Motor neuron (in vitro differentiated cells): ENCODE measurements at places on chromosomes 6 and 20. TPM values are rescaled to one million over a fixed set of nuclear protein-coding genes. Genes with fewer than 3 reads are reported as not detected.

The BMP6 gene
- total RNA-seq, result 10.9 and 13.4 TPM in 2 replicates

The PREX1 gene
- total RNA-seq, result 17.3 and 17.4 TPM in 2 replicates

The SLC12A5 gene
- total RNA-seq, result 9.5 and 15.1 TPM in 2 replicates

The NR2E1 gene
- total RNA-seq, result 4.1 and 4.6 TPM in 2 replicates

The SLC22A7 gene
- not detected in 2 replicates for total RNA-seq

The KIF25 gene
- total RNA-seq, result 1.2 and 1.7 TPM in 2 replicates

The DAAM2 gene
- 2.0 and 3.6 TPM in 2 replicates for total RNA-seq

The PPP1R3G gene
- total RNA-seq, result 0.27 and 0.41 TPM in 2 replicates

The TRIM10 gene
- 0.15 and 0.17 TPM in 2 replicates for total RNA-seq

The BAK1 gene
- total RNA-seq, result 18.7 and 22.5 TPM in 2 replicates

The CDSN gene
- not detected in 2 replicates for total RNA-seq

The PAX1 gene
- total RNA-seq, result 1.6 TPM in 1 of 2 replicates, not detected in the other

The MEI4 gene
- total RNA-seq, result not detected in 2 replicates

The CEP43 gene
- 20.9 and 21.8 TPM in 2 replicates for total RNA-seq

The LAMA4 gene
- total RNA-seq, result 4.4 and 5.2 TPM in 2 replicates

The ARMC12 gene
- 1.2 and 1.6 TPM in 2 replicates for total RNA-seq

The EMILIN3 gene
- 1.0 TPM in 2 replicates for total RNA-seq

The PPP1R16B gene
- total RNA-seq, result 0.14 and 0.15 TPM in 2 replicates

The BLTP3A gene
- total RNA-seq, result 12.6 and 13.2 TPM in 2 replicates

The ZNF311 gene
- 1.6 TPM in 2 replicates for total RNA-seq

The HAO1 gene
- not detected in 2 replicates for total RNA-seq

The IRF4 gene
- total RNA-seq, result 0.77 TPM in 1 of 2 replicates, not detected in the other

The HDGFL1 gene
- 0.45 and 1.5 TPM in 2 replicates for total RNA-seq

The PPP1R18 gene
- 21.3 and 23.1 TPM in 2 replicates for total RNA-seq

The RUNX2 gene
- total RNA-seq, result 0.38 and 0.60 TPM in 2 replicates

The SNAP25 gene
- 6.7 and 10.1 TPM in 2 replicates for total RNA-seq

The VARS2 gene
- total RNA-seq, result 13.6 and 19.6 TPM in 2 replicates

The ULBP1 gene
- total RNA-seq, result 12.2 and 12.9 TPM in 2 replicates

The TPMT gene
- 9.5 and 9.8 TPM in 2 replicates for total RNA-seq

The EPB41L1 gene
- 7.4 and 8.2 TPM in 2 replicates for total RNA-seq

The RAB44 gene
- total RNA-seq, result 0.06 TPM in 1 of 2 replicates, not detected in the other

The MATN4 gene
- total RNA-seq, result 0.31 TPM in 1 of 2 replicates, not detected in the other

The CST5 gene
- total RNA-seq, result not detected in 2 replicates

The HLA-DRB1 gene
- not detected in 2 replicates for total RNA-seq

The SNRPB gene
- total RNA-seq, result 95.2 and 98.5 TPM in 2 replicates

The XKR7 gene
- total RNA-seq, result 0.13 and 1.4 TPM in 2 replicates

The STX7 gene
- 47.7 and 56.3 TPM in 2 replicates for total RNA-seq

The FIG4 gene
- total RNA-seq, result 5.2 and 7.8 TPM in 2 replicates
